A549 (cell line): ENCODE measurements at places on chromosomes 6 and 20.

- peak; percentile 13 for DNase-seq
These were observed 8.2 kb downstream of the DHX35 start for GRCh38 chr20:38970302-38970701.

DNA sequence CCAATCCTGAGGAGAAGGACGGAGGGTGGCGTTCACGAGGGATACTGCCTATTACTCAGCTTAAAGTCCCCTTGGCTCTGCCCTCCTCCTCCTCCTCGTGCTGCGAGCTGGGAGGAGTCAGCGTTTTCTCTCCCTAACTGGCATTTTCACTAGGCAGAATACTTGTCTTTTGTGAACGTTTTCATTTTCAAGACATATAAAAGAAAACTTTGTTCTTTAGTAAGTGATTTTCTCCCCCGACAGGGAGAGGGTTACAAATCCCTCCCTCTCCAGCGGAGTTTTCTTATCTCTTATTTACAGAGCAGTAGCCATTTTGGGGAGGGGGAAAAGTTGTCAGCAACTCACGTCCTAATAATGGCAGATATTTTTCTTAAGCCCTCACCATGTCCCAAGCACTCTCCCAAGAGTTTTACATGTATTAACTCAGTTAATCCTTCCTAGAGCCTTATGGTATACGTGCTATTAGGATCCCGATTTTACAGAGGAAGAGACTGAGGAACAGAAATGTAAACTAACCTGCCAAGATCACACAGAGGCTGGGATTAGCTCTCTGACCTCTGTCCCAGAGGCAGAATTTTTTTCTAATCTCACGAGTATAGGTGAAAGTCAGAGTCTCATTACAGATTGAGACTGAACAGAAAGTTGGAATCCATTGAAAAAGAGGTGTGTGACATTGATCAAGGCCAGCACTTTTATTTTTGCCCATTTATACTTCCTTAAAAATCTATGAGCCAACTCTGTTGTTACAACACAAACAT lies 30.0 kb upstream of the ZNF217 start:
- DNase-seq, result peak; percentile 71

DNA sequence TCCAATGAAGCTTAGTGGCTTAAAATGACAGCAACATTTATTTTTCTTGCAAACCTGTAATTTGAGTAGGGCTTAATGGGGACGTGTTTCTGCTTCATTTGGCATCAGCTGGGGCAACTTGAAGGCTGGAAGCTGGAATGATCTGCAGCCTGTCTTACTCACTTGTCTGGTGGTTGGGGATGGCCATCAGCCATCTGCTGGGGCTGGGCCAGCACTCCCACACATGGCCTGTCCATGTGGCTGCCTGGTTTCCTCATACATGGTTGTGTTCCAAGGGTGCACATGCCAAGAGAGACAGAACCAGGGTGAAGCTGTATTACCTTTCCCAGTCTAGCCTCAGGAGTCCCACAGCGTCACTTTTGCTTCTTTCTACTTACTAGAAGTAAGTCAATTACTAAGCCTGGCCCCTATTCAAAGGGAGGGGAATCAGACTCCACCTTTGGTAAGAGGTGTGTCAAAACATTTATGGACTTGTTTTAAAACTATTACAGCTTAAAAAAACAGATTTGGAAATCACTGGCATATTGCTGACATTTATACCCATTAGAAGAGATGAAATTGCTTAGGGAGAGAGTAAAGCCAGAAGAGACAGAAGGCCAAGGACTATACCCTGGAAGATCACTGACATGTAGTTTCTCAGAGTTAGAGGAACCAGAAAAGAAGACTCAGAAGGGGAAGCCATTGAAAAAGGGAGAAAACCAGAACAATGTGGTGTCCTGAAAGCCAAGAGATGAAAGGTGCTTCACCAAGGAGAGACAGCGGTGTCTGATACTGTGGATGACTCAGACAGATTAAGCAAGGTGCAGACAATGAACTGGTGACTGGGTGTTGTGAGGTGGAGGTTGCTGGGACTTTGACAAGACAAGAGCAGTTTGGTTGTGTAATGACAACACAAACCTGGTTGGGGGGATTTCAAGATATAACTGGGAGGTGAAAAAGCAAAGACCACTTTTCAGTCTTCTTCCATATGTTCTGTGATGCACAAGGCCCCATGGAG lies 345.2 kb downstream of the GJA1 start:
- peak; percentile 43 for DNase-seq

DNA sequence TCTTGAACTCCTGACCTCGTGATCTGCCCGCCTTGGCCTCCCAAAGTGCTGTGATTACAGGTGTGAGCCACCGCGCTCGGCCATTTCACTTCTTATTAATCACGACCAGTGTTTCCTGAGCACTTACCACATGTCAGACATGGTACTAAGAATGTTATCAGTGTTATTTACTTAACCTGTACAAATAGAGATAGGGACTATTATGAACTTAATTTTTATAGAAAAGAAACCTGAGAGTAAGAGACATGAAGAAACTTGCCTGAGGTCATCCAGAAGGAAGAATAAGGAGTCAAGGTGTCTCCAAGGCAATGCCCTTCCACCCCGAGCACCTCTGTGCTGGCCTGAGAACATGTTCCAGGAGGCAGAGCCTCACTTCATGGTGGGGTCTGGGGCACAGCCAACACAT lies 29.3 kb upstream of the EZR start:
- DNase-seq, result no peak

DNA sequence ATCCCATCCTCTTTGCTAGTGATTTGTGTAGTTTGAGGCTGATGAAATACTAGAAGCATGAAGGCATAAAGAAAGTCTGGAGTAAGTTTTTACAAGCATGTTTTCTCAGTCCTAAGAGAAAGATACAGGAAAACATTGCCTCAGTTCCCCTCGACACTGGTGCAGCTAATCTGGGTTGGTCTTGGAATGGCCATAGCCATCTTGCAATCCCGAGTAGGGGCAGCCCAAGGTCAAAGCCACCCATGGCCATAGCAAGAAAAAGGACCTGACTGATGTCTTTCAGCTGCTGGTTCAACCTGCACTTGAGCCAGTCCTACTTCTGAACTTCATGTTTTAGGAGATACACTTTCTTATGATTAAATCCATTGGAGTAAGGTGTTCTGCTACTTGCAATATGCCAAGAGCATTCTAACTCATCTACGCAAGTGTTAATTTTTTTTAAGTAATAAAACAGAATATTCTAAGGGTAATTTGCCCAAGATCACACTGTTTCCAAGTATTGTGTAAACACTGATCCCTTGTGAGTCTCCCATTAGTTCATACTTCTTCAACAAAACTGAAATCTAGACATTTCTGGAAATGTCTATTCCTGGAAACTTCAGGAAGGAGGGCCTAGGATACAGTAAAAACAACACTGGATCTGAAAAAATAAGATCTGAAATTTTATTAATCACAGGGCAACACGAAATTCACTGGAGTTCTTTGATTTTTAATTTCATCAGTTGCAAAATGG lies 108.9 kb downstream of the MAP3K5 start:
- no peak for DNase-seq
